ENCODE measurements at places on chromosomes 7 and 10. TPM values are rescaled to one million over a fixed set of nuclear protein-coding genes. Genes with fewer than 3 reads are reported as not detected.

DNA sequence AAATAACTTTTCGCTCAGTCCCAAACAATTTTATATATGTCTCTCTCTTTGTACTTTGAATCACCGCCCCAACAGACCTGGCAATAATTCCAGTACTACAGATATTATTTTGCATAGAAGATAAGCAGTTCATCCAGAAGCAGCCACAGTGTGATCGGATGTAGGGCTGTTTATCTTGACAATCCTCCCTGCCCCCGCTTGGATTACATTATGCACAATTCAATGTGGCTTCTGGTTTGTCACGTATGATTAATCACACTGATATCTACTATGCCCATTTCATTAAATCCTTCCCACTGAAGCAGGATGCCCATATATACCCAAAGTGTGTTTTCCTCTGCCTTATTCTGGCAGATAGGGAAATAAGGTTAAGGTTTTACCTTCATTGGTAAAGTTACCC, 115.2 kb downstream of the PDE1C start:
- no peak for DNase-seq

- DNase-seq = no peak
Measured at GRCh38 chr7:66307591-66308215, 102.6 kb downstream of the TPST1 start.

DNA sequence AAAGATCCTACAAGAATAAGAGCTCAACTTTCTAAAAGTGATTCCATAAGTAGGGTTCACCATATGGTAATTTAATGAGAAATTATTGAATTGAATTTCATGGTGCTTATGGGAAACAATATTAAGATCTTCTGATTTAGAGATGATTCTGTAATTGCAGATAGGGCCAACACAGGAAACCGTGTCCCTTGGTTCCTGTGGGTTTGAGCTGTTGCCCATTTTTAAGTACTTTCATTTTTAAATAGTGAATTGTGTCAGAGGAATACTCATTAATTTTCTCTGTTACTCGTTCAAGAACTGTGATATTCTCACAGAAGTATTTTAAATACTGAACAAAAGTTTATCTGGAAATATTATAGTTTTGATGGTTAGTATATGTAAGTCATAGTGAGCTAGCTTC, 129.2 kb downstream of the SRI start:
- no peak for DNase-seq

- DNase-seq = peak; percentile 54
Measured at GRCh38 chr7:131948434-131949053, 392.1 kb upstream of the PODXL start.

GRCh38 chr10:3750006-3750816, 34.8 kb downstream of the KLF6 start:
- DNase-seq = no peak

GRCh38 chr10:133600657-133601056, 25.9 kb downstream of the FRG2B start:
- no peak for DNase-seq

GRCh38 chr10:80957161-80957560, 419.5 kb downstream of the SH2D4B start:
- DNase-seq = no peak

DNA sequence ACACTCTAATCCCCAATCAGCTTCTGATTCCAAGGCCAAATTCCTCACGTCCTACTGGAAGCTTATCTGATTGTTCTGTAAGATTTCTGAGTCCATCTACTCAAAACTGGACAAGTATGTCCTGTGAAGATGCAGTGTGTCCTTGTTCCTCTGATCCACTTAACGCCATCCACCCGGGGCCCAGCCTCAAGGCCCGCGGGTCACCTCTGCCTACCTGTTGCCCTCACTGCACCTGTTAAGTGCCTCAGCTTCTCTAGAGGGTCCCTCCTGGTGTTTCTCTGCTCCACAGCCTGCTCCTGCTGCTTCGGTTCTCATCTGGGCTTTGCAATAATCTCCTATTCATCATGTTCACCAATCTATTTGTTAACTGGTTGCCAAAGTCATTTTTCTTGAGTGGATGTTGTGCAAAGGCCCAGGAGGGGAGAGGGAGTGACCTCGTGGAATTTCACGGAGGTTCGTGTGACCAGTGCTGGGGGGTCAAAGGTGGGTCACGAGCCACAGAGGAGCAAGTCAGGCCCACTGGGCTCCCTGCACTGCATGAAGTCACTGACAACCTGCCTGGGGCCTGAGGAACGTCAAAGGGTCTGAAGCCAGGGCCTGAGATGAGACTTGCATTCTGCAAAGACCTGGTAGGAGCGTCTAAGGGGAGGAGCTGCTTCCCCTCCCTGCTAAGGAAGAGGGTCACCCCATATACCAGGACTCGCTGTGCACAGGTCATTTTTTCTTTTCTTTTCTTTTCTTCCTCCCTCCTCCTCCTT, 338.1 kb downstream of the WDR37 start:
- no peak for DNase-seq

DNA sequence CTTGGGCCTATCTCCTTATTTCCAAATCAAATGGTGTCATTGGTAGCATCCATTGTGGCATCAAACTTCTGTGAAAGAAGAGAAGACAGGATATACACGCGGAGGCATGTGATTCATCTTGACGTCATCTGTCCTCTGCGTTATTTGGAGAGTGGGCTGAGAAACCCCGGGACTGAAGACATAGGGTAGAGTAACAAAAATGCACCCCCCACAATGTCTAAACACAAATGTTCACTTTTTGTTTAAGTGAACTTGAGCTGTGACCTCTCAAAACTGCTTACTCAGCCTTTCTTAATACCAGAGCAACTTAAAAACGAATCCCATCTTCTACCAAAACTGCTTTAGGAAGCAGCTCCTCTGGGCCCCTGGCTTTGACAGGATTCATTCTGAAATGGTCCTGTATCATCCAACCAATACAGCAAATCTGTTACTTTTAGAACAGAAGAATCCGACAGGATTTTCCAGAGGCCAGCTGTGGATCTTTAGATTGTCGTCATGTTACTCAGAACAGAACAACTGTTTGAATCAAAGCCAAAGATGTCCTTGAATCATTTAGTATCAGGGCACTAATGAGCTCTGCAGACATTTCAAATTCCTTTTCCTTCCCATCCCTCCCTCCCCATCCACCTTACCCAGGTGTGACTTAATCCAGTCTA, 438.1 kb downstream of the SUGCT start:
- DNase-seq = no peak

DNA sequence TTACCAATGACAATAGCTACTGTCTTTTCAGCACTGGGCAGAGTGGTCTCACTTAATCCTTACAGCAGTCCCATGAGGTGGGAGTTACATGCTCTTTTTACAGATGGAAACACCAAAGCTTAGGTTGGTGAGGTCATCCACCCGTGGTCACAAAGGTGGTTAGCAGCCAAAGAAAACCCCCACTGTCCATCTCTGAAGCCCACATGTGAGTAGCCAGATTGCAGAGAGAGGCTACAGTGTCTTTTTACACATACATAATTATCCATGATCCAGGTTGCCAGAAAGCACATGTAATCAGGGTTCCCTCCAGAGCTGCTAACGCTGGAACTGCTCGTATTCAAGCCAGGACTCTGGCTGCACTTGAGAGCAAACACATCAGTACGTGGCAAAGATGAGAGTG, 24.6 kb upstream of the ANKRD2 start:
- DNase-seq = no peak

DNA sequence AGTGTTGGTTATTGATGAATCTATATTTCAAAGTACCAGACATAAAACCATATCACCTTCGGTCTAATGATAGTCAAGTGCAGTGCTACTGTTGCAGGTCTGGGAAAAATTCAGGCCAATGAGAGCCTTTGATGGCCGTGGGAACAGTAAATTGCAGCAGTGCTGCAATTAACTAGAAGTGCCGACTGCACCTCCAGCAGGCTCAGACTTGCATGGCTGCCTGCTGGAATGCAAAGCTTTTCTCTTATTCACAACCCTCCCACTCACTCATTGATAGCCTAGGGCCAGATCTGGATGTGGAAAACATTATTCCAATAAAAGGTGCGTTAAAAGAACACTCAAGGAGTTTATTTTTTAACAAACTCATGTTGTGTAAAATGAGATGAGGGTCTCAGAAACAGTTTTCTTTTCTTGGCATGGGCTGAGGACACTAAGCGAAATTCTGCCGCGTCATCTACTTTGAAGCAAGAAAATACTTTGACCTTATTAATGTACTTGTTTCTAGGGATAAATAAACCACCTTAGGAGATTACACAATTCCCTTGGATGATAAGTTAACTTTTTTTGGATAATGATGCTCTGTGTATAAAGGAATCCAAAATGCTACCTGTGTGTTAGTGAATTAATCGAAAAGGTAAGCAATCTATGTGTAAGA, 17.1 kb downstream of the PLXDC2 start:
- no peak for DNase-seq

- peak; percentile 75 for DNase-seq
Measured at GRCh38 chr10:77844713-77845445, 81.7 kb downstream of the DLG5 start.

- DNase-seq = no peak
Measured at GRCh38 chr7:155124706-155125105, 54.6 kb downstream of the HTR5A start.

DNA sequence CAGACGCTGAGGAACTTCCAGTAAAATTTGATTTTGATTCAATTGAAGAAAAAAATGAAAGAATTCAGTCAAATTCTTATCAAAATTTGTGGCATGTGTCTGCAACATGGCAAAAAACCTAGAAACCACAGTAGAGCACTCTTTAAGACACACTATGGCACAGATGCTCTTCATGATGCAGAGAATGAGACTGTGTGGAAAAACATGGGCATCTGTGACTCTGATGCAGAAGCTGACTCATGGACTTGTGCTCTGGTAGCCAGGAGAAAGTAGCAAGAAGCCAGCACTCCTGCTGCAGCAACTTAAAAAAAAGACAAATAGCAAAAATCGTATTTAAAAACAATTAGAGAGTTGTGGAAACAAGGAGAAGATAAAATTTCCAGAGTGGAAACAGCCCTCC, 8.9 kb upstream of the KCNK18 start:
- DNase-seq = no peak

DNA sequence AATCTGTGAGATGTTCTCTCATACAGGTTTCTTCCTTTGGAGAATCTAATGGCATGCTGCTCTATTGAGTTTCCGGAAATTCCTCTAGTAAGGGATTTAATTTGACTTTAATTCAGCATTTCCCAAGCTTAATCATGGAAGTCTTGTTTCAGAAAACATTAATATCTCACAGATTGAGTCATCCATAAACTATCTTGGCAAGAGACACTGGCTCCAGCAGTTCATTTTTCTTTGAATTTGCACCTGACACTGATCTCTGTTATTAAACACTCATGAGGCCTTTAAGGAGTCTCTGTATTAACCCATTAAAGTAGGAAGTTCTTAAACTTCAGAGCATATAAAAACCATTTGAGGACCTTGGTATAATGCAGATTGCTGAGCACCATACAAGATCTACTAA, 3.6 kb upstream of the ITGB8 start:
- no peak for DNase-seq

DNA sequence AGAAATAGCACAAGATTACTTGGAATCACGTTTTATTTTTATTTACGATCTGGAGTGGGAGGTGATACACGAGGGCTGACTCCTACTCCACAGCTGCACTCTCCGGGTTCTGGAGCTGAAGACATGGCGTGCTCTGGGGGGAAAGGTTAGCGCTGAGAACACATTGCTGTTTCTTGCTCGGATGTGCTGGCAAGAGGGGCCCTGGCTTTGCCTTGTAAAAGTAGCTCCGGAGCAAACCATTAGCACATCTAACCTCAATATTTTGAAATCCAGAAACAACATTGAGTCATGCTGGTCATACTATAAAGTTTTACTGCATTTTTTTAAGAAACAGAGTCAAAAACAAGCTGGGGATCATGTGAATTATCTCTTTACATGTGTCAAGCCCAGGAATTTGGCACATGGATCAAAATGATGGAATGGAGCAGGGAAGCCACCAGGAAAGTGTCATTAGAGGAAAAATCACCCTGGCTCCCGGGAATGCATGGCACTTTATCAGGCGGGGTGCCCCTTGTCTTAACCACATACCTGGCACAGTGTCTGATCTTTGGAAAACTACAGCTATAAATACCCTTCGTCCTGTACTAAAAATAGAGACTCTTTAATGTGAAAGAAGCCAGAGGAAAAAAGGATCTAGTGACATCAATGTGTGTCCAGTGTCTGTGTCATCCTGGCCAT, 31.6 kb upstream of the LYZL1 start:
- no peak for DNase-seq

DNA sequence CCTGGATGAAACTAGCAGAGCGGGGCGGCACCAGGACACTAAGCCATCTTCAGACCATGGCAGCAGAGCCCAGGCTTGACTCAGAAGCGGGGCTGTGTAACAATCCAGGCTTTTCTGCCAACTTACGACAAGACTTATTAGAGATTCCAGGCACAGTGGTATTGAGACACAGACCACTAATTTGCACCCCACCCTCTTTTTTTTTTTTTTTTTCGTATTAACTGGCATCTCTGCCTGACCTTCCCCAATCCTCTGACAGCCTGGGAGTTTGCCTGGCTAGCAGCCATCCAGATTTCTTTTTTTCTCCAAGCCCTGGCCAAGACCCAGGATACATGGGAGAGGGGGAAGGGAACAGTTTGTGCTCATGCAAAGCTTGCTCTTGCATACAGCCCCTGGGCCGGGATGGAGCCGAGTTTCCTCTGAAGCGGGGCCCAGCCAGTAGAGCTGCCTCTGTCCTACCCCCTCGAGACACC, 182.4 kb downstream of the PLXNA4 start:
- no peak for DNase-seq

DNA sequence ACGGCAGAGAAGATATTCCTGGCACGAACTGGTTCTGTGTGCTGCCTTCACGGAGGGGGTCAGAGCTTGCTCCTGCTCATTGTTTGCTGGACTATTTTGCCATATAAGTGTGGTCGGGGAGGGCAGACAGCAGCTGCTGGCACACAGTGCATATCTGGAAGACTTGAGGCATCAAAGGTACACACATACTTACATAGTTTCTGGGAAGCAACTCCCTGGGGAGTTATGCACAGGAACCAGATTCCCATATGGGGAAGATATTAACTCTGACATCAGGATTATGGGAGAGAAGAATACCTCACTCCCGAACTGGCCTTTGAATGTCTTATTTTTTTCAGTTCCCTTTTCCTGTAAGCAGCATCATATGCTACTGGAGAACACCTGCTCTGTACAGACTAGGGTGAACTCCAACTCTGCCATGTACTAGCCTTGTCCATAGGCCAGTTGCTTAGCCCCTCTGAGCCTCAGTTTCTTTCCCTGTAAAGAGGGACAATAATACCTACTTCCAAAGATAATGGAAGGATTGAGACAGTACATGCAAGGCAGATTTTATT, 41.5 kb downstream of the LGI1 start:
- no peak for DNase-seq

The TSPAN12 gene
- 32.1 TPM for total RNA-seq

The LRIT1 gene
- total RNA-seq = not detected

The C10orf53 gene
- not detected for total RNA-seq

The TRIM50 gene
- not detected for total RNA-seq

The HTR7 gene
- 0.21 TPM for total RNA-seq

The SPDYE8 gene
- total RNA-seq = not detected

The MTG1 gene
- 38.0 TPM for total RNA-seq

The VTI1A gene
- total RNA-seq = 52.8 TPM

The ACTR3C gene
- 38.0 TPM for total RNA-seq

The UPK3BL2 gene
- total RNA-seq = 20.7 TPM
